ENCODE measurements at places on chromosomes 13 and 19.

DNA sequence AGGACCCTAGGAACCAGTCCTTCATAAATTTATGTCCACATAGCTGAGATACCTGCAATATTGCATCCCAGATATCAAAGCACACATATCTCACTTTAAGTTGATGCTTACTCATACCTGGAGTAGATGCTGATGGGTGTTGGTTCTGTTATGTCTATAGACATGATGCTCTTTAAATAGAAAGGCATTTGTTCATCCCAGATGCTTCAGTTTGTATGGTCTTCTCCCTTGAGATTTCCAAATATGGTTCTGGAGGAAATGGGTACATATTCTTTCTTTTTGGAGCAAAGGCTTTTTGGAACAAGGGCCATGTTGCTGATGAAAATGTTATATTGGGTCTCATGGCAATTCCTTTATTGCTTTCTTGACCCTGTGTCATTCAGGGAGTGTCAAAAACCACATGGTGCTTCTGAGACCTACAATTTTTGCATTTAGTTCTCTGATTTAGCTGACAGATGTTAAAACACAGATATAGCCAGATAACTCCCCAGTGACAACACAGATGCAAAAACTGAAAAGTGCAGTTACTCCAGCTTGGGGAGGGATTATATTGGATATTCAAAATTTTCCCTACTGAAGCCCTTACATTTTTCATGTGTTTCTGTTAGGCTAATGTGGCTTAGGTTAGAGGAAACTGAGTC, 211.4 kb downstream of the KCNRG start:
- DNase-seq: no peak

- no peak for DNase-seq
These were observed 12.9 kb downstream of the PIN1 start for GRCh38 chr19:9848060-9848459.

DNA sequence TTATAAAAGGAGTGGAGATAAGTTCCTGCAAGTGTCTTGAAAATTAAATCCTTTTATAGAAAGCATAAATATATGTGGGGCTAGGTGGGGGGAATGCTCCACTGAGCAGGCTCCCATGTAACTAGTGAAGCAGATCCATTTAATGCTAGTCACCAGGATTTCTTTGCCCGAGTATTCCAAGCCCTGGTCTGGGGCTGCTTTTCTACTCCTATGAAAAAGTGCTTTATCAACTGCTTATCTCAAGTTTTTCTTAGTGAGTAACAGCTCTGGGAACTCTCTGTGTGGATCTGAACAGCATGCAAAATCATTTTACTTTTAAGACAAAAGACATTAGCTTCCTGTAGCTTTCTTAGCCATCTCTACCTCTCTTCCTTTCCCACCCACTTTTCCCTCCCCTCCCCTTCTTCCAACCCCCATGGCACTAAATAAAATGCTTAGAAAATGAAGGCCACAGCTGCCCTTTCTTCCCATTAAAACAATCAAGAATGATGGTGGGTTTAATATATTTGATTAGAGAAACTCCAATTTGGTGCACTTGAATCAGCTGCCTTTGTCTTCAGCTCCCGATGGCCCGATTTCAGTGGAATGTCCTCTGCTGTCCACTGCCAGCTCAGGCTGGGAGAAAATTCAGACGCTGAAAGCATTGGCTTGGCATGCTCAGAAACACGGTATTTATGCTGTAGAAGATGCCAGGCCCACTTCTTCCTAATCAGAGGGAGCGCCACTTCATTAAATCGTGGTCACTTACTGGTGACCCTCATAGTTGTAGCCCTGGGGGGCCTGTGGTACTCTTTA, 475.1 kb downstream of the FOXO1 start:
- DNase-seq: no peak

DNA sequence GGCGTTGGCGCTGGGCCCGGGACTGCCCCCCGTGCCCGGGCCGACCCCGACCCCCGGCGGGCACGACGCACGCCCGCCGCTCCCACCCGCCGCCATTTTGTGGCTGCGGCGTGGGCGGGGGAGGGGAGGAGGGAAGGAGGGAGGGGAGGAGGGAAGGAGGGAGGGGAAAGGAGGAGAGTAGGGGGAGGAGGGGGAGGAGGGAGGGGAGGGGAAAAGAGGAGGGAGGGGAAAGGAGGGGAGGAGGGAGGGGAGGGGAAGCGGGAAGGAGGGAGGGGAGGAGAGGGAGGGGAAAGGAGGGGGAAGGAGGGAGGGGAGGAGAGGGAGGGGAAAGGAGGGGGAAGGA, at the start of gene BTBD2:
Gene BTBD2 (minus strand): TSS at position 107 of the 343 bp plus-strand sequence. CDS start 11 bp downstream, at position 96.
- peak; percentile 23 for DNase-seq

GRCh38 chr13:111657013-111657412, 336.6 kb downstream of the TEX29 start:
- DNase-seq: no peak

All from NCI-H1092 (cell line).